Placental pericyte (primary cell): ENCODE measurements at places on chromosomes 7 and 10. TPM values are rescaled to one million over a fixed set of nuclear protein-coding genes. Genes with fewer than 3 reads are reported as not detected.

CCL24 gene
- total RNA-seq = 0.44 TPM in 1 of 2 replicates, not detected in the other

CPN1 gene
- not detected in 2 replicates for total RNA-seq

MYO1G gene
- 0.14 and 0.22 TPM in 2 replicates for total RNA-seq

MRLN gene
- total RNA-seq = not detected in 2 replicates

CCDC172 gene
- total RNA-seq = not detected in 2 replicates

NPFFR1 gene
- not detected in 2 replicates for total RNA-seq

EBLN1 gene
- not detected in 2 replicates for total RNA-seq

BLNK gene
- not detected in 2 replicates for total RNA-seq

PRF1 gene
- not detected in 2 replicates for total RNA-seq

MLLT10 gene
- 39.6 and 41.5 TPM in 2 replicates for total RNA-seq

C7orf33 gene
- total RNA-seq = not detected in 2 replicates

TAS2R41 gene
- 0.29 TPM in 1 of 2 replicates, not detected in the other for total RNA-seq

SAP25 gene
- 0.72 TPM in 1 of 2 replicates, not detected in the other for total RNA-seq

OR9A2 gene
- total RNA-seq = not detected in 2 replicates

C10orf105 gene
- total RNA-seq = under 0.01 TPM in 1 of 2 replicates, not detected in the other

TFPI2 gene
- 650 and 1,118 TPM in 2 replicates for total RNA-seq

REEP3 gene
- total RNA-seq = 34.1 and 93.5 TPM in 2 replicates

ANKRD7 gene
- total RNA-seq = 0.22 and 1.3 TPM in 2 replicates

GIMAP8 gene
- total RNA-seq = under 0.01 TPM in 1 of 2 replicates, not detected in the other

CDC14C gene
- not detected in 2 replicates for total RNA-seq

TEX36 gene
- total RNA-seq = not detected in 2 replicates

AKR1D1 gene
- total RNA-seq = not detected in 2 replicates

CPA1 gene
- 1.8 TPM in 1 of 2 replicates, not detected in the other for total RNA-seq

PCLO gene
- under 0.01 and 0.14 TPM in 2 replicates for total RNA-seq

RBP3 gene
- total RNA-seq = under 0.01 TPM in 1 of 2 replicates, not detected in the other

FAM241B gene
- total RNA-seq = not detected in 2 replicates

CALML5 gene
- not detected in 2 replicates for total RNA-seq

LRRD1 gene
- under 0.01 TPM in 1 of 2 replicates, not detected in the other for total RNA-seq
